Right ventricle myocardium superior (tissue), 1 donor: ENCODE measurements at places on chromosomes 6 and 20. TPM values are rescaled to one million over a fixed set of nuclear protein-coding genes. Genes with fewer than 3 reads are reported as not detected.

DNA sequence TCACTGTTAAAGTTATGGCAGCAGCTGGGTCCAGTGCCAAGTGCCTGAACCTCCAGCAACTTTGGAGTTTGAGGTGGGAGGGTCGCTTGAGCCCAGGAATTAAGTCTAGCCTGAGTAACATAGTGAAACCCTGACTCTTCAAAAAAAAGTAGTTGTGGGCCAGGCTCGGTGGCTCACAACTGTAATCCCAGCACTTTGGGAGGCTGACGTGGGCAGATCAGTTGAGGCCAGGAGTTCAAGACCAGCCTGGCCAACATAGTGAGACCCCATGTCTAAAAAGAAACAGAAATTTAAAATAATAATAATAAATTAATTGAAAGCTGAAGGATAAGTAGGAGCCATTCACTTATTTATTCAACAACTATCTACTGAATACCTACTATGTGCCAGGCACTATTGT, 33.8 kb downstream of the FKBP5 start:
- DNase-seq: no peak

GRCh38 chr6:131101911-131102680, 33.2 kb upstream of the AKAP7 start:
- DNase-seq: no peak

The PHACTR1 gene
- 114 TPM for total RNA-seq

DNA sequence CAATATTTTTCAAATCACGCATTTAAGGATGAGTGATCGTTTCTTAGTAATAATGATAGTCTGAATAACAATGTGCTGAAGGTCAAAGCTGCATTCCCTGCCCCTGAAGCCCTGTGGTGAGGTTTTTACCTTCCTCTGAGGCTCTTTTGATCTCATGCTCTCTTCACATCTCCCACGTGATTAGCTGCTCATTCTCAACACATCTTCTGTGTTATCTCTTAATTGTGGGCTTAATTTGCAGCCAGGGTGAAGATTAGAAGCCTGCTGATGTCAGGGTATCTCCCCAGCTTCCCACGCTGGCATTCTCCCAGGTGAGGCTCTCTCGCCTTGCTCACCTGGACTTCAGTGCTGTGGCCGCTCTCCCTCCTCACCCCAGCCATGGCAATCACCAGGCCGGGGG, 109.7 kb upstream of the FOXQ1 start:
- no peak for DNase-seq

GRCh38 chr6:17705778-17706579, 746 bp downstream of the NUP153 start:
- peak; percentile 70 for DNase-seq

DNA sequence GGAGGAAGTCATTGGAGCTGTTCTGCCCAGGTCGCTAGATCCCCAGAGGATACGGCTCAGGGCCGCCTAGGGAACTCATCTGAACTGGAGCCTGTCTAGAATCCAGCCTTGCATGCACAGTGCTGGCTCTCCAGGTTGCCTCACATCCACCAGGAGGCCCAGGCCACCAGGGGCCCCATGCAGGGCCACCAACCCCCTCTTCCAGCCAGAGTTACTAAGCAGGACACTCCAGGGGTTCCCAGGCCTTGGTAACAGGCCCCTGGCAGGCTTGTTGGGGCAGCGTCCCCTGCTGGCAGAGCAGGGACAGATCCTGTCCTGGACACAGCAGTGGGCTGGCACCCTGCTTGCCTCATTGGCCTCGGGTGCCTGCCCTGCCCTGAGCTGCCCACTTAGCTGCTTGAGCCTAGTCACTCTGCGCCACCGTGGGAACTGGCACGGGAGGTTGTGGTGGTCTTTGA, 35.3 kb downstream of the EFCAB8 start:
- no peak for DNase-seq

The KIF25 gene
- total RNA-seq: 0.35 TPM

GRCh38 chr6:141259091-141259490, 873.6 kb upstream of the GJE1 start:
- DNase-seq: no peak

The PAK5 gene
- not detected for total RNA-seq

DNA sequence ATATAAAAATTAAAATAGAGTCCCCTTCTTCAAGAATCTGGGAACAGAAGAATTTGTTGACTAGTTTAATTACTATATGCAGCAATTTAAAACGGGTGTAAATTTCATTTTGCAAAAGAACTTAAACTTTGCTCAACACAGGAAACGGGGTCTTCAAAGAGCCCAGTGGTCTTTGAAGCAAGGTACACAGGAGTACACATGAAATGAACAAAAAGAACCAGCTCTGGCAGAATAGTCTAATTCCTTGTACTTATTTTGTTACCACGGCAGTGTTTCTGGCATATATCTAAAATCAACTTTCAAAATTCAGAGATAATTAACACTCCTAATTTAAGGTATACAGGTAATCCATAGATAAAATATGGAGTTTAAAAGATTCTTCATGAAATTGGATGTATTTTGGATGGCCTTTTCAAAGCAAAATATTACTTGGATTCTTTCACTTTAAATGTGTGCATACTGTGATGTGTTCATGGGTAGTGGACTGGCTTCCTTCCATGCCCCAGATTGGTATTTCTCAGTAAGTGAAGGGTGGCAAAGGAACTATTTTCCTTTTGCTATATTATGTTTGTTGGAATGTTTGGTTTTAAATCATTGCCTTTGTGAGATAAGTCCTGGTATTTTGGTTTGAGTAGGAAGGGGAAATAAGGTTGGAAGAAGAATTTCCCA, 96.8 kb upstream of the THEMIS start:
- no peak for DNase-seq

DNA sequence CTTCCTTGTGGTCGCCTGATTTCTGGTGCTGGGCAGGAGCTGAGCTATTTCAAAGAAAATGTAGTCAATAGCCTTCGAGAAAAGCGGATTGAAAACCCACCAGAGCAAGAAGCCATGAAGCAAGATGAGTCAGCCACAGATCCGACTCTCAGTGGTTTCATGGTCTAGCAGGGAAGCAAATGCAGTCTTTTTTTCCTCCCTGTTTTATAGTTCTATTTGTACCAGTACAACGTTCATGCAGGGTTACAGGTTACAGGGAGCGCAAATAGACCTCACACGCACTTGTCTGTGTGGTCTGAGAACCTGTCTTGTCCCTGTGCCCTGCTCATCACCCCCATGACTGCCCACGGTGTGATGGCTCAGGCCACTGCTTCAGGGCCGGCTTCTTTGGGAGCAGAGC, 309.8 kb upstream of the SUPT3H start:
- DNase-seq: no peak

DNA sequence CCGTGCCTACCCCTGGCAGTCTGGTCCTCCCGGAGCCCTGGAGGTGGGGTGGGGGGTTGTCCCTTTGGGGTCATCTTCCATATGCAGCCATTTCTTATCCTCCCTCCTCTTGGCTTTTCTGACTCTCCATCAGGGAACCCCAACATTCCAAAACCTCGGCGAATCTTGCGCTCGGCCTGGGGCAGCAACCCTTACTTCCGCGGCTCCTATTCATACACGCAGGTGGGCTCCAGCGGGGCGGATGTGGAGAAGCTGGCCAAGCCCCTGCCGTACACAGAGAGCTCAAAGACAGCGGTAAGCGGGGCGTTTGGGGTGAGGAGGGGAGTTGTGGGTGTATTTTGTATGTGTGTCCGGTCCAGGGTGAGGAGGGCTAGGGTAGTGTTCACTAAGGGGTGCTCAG, 168.0 kb upstream of the RNF24 start:
- DNase-seq: no peak

- DNase-seq: no peak
Measured at GRCh38 chr6:79455446-79455845, 81.8 kb downstream of the LCA5 start.

GRCh38 chr6:6505111-6505510, 83.4 kb upstream of the LY86 start:
- no peak for DNase-seq

The PDE7B gene
- 18.6 TPM for total RNA-seq

The ID4 gene
- 1.4 TPM for total RNA-seq

- DNase-seq: no peak
Measured at GRCh38 chr6:129617986-129618385, 92.0 kb downstream of the ARHGAP18 start.

GRCh38 chr20:9100691-9101090, 31.8 kb downstream of the PLCB4 start:
- no peak for DNase-seq

The ECI2 gene
- total RNA-seq: 151 TPM

The TREM1 gene
- total RNA-seq: 0.67 TPM

The DEFB116 gene
- not detected for total RNA-seq

DNA sequence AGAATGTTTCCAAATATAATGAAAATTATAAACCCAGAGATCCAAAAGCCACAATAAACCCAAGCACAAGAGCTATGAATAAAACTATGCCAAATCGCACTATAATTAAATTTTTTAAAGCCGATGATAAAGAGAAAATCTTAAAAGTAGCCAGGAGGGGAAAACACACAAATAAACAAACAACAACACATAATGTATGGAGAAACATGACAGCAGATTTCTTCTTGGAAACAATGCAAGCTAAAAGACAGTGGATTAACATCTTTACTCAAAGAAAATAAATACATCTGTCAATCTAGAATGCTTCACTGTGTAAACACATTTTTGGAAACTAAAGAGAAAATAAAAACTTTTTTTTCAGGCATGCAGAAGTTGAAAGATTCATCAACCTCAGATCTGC, 80.3 kb upstream of the RNF24 start:
- no peak for DNase-seq

The IL17A gene
- total RNA-seq: not detected

DNA sequence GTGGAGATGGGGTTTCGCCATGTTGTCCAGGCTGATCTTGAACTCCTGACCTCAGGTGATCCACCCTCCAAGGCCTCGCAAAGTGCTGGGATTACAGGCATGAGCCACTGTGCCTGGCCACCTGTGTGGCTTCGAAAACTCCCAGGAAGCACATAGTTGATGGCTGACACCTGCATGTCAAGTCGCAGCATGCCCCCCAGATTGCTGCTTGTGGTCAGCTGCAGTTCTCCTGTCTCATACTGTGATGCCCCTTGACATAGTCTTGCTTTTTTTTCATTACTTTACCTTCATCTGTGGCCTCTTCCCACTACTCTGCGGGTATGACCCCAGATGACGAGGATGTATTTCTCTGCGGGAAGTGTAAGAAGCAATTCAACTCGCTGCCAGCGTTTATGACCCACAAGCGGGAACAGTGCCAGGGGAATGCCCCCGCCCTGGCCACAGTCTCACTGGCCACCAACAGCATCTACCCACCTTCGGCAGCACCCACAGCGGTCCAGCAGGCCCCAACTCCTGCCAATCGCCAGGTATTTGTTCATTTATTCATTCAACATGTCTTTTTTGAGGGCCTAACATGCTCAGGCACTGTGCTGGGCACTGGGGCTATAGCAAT, 13.1 kb downstream of the ZNF341 start:
- no peak for DNase-seq

- DNase-seq: no peak
Measured at GRCh38 chr20:3784216-3784853, 2.2 kb downstream of the CENPB start.

GRCh38 chr20:3871550-3872265, 17.5 kb upstream of the PANK2 start:
- DNase-seq: no peak

DNA sequence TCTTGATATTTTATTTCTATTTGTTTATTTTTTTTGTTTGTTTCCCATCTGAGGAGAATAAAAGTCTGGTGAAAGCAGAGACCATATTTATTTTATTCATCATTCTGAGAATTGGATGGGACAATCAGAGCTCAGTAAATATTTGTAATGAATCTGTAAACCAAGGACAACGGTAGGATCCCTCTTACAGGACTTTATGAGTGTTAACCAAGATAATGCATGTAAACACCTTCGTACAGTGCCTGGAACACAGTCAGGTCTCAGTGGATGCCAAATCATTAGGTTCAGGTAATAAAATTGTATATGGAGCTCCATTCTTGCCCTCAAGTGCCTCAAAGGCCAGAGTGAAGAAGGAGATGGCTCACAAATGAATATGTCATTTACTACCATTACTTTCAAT, 288.7 kb downstream of the PAX1 start:
- no peak for DNase-seq

DNA sequence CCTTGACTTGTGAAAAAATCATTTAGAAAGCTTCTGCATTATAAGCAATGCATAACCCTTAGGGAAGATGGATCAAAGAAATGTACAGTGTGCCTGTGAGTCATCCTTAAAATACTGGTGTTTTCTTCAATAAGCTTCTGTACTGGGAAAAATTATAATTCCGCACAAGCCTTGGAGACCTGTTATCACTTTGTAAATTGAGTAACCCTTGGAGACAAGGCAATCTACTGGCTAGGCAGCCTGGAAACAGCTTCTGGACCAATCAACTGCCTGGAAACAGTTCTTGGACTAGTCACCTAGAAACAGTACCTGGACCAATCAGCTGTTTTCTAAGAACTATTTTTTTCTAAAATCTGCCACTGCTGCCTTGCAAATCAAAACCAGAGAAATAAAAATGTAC, 25.8 kb upstream of the RNGTT start:
- DNase-seq: no peak

The PNISR gene
- total RNA-seq: 48.5 TPM
